Cerebellar cortex (tissue), 1 donor: ENCODE measurements at places on chromosomes 1 and 21.

GRCh38 chr1:107359472-107360241 is 218.8 kb downstream of the NTNG1 start:
- no peak for DNase-seq

DNA sequence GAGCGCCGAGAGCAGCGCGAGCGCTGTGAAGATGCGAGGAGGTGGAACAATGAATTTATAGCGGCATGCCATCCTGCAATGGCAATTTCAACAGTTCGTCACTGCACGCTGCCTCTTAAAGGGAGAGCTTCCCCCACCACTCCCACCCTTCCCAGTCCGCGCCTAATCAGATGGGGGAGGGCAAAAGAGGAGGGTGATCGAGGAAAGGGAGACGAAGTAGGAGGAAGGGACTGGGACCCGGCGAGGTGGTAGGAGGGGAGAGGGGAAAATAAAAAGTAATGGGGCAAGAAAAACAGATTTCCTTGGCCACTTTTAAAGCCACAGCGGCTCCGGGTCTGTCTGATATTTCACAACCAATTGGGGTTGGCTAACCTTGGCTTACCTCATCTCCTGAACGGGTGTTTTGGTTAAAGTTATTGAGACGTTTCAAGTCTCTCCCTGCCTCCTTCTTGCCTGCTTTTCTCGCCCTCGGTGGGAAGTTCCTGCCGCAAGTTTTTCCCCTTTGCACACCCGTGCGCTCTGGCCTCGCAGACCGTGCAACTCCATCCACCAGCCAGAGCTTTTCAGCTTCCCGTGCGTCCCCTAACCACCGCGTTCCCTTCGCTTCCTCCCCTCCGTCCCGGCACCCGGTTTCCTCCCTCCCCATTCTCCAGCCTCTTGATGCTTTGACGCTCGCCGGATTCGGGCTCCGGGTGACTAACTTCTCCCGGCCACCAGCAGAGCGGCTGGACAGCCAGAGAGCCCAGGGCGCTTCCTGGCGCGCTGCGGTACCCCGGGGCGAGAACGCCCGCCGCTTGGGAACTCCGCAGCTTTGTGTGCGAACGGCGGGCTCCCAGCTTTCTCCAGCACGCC is at the start of gene ADAMTS5:
TSS of gene ADAMTS5 (minus strand) at position 27 of the 852 bp plus-strand sequence. CDS start 697 bp downstream, outside the sequence.
- DNase-seq = peak; percentile 69

DNA sequence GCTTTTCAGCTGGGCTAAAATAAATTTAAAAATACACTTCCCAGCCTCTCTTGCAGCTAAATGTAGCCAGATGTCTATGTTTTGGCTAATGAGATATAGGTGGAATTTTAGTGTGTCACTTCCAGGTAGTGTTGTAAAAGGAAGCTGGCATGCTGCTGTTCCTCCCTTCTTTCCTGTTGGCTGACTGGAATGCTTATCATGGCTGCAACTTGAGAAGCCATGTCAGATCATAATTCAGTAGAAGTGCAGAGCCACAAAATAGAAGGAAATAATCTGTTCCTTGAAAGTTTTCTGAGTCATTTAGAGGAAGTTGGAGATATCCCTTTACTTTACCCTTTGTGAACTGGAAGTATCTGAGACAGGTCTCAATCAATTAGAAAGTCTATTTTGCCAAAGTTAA is 10.9 kb upstream of the RBM15 start:
- DNase-seq = no peak

DNA sequence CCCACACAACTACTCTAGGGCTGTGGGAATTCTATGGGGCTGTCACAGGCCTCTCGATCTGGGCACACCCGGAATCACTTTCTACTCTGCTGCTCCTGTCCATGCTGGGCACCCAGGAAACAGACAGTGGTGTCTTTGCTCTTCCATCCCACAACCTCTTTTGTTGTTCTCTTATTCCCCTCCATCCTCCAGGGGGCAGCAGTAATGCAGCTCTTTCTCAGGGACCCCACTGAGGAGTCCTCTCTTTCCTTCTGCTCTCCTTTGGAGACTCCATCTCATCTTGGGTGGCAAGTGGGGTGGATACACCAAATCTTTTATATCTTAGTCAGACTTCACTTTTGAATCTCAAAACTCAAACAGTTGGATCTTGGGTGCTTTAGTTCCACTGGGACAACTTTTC is 206.3 kb downstream of the HS2ST1 start:
- DNase-seq = peak; percentile 5

DNA sequence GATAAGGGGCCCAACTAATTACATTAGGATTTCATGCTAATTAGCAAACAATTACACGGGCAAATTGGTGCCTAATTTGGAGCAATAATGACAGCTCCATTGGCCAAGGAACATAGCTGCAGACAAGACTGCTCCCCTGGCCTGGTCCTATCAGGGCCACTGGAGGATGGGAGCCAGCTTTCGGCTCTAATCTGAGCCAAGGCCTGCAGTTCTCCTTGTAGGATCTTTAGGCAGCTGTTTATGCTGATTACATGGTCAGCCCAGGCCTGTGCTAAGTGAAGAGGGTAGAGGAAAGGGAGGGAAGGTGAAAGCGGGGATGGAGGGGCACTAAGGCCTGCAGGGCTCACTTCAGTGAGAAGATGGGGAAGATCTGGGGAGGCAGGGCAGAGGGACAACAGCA is 12.4 kb upstream of the ADGRB2 start:
- no peak for DNase-seq

DNA sequence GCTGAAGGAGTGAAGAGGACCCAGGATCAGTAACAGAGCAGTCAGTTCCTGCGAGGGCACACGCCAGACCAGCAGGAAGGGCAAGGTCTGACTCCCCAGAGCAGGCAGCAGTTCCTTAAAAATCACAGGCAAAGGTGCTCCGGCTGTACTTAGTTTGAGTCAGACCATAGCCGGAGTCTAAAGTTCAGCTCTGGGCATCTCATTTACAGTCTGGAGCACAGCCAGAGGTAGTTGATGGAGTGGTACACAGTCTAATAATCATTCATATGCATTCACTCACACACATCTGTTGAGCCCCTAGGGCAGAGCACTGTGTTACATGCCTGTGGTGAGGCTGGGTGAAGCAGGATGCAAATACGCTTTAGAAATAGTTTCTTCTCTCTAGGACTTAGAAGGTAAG is 7.3 kb upstream of the AMIGO1 start:
- no peak for DNase-seq
